ENCODE measurements at places on chromosomes 2 and 18. TPM values are rescaled to one million over a fixed set of nuclear protein-coding genes. Genes with fewer than 3 reads are reported as not detected.

DNA sequence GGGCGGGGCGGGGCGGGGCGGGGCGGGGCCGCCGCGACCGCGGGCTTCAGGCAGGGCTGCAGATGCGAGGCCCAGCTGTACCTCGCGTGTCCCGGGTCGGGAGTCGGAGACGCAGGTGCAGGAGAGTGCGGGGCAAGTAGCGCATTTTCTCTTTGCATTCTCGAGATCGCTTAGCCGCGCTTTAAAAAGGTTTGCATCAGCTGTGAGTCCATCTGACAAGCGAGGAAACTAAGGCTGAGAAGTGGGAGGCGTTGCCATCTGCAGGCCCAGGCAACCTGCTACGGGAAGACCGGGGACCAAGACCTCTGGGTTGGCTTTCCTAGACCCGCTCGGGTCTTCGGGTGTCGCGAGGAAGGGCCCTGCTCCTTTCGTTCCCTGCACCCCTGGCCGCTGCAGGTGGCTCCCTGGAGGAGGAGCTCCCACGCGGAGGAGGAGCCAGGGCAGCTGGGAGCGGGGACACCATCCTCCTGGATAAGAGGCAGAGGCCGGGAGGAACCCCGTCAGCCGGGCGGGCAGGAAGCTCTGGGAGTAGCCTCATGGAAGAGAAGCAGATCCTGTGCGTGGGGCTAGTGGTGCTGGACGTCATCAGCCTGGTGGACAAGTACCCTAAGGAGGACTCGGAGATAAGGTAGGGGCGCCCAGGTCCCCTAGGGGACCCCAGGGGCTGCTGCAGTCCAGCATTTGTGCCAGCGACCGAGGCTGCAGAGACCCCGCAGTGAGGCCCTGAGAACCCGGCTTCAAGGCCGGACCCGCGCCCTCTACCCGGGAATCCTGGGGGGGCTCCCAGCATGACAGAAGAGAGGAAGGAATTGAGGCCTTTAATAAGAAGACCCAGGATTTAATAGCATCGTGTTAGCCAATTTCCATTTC is at the start of gene KHK:
KHK (plus strand) TSS at position 49 of the 870 bp plus-strand sequence; CDS start at position 537, 488 bp downstream.
- DNase-seq = no peak

- DNase-seq = no peak
Observed at GRCh38 chr2:172101821-172102390, 794 bp downstream of the DLX2 start.

DNA sequence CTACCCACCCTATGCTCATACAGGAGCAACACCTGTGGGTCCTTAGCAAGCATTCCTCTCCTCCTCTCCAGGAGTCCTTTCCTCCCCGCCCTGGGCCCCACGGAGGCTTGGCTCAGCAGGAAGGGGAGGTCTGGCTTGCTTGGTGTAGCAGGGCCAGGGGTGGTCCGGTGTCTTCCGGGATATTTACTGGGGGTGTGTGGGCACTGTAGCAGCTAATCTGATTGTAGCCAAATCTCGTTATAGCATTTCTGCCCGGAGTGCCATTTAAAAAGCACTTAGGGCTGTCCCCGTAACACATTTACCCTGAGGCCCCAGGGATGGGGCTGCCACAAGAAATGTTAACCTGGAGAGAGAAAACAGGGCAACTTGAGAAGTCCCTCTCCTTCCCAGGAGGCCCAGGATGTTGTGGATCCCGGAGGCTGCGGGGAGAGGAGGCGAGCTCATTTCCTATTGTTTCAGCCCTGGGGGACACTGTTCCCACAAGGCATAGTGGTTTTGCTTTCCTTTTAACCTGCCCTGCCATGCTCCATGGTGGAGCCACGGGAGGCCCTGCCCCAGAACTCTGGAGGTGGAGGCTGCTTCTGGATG is 134.5 kb downstream of the CLIP4 start:
- DNase-seq = no peak

GRCh38 chr18:74529378-74529777 is 4.9 kb upstream of the CNDP1 start:
- no peak for DNase-seq

DNA sequence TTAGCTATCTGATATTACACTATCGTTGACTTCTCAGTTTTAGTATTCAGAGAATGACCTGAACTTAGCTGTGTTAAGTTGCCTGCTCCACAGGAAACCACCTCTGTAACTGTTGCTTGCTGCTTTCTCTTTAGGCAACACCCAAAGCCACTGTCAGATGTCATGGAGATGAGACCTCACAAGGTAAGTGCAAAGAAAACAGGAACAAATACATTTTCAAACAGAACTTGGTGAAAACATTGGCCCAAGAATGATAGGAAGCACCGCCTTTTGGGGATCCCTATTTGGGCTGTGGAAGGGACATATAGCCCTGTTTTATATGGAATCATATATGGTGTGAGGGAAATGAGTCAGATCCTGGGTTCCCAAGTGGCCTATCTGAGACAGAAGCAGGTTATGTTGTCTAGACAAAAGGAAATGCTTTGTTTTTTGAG is 143.4 kb downstream of the UBE2E3 start:
- DNase-seq = peak; percentile 50

- DNase-seq = no peak
Observed at GRCh38 chr2:35794796-35795450, 560.7 kb upstream of the CRIM1 start.

GRCh38 chr2:179443180-179443579 is 178.5 kb upstream of the SESTD1 start:
- DNase-seq = no peak

GRCh38 chr2:98585386-98585785 is 22.9 kb downstream of the COA5 start:
- DNase-seq = no peak

DNA sequence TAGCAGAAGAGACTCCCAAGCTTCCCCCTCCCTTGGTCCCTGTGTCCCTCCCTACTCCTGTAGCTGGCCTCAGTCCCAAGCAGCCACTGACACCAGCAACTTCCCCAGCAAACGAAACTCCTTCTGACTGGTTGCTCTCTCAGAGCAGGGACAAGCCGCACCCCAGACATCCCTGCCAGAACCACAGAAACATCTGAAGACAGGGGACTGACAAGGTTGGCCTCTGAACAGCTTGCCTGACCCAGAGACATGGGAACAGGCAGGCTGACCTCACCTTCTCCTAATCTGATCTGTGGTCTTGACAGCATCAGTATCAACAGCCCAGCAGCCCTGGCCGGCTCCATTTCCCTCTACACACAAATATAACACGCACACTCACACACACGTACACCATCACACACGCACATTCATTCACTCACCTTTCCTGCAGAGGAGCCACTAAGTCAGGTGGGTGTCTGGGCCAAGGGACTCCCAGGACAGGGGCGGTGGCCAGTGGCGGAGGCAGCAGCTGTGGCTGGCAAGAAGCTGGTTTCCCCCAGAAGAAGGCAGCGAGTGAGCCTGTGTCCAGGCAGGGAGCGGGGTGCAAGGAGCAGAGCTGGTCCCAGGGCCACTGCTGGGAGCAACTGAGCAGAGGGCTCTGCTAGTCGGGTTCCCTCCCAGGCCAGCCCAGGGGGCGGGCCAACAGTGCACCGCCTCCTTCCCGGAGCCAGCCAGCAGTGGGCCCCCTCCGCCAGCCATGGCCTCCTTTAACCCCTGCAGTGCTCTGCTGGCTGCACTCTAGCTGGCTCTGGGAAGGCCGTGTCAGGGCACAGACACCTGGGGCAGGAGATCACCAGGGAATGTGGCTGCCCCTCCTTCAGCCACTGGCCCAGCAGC is 59.1 kb downstream of the TNS1 start:
- peak; percentile 70 for DNase-seq

The CD8B gene
- not detected for polyA plus RNA-seq

The MOCOS gene
- polyA plus RNA-seq = 2.0 TPM

The IL1RL2 gene
- 0.66 TPM for polyA plus RNA-seq

The PLCD4 gene
- 4.1 TPM for polyA plus RNA-seq

The ALK gene
- polyA plus RNA-seq = 0.01 TPM
